NCI-H1092 treated with DMSO at 0.1 percent for 48 hours (cell line): ENCODE measurements at places on chromosomes 5 and 9.

GRCh38 chr5:174897281-174897950 lies 173.0 kb downstream of the MSX2 start:
- DNase-seq: no peak

GRCh38 chr5:146643776-146644175 lies 127.8 kb upstream of the GPR151 start:
- peak; percentile 27 for DNase-seq

DNA sequence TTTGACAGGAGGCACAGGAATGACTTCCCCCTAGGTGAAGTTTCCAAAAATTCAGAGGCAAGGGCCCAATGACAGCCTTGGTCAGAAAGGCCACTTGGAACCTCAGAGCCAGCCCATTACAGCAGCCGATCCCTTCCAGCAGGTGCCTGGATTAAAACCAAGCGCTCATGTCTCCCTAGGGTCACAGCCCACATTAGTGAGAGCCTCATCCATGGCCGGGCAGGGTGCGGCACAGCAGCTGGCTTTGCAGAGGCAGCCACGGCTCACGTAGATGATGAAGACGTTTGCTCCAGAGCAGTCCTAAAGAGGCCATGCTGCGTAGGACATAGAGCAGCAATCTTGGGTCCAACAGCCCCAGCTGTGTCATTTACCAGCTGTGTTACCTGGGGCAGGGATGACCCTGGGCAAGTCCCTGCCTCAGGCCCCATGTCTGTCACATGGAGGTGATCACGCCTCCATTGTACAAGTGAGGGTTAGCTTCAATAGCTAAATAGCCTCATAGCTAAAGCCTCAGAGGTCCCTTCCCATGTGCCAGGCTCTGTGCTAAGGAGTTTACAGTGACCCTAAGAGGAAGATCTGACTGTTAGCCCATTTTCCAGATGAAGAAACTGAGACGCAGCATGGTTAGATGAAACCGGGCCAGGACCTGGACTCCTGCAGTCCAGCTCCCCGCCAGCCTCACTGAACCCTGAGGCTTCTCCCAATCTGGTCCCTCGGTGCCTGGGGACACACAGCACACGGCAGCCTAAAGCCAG lies 39.2 kb downstream of the NEK6 start:
- DNase-seq: no peak

- no peak for DNase-seq
These were observed 483.4 kb upstream of the NUDT12 start for GRCh38 chr5:104045987-104046386.

- DNase-seq: no peak
These were observed 95.8 kb upstream of the LMX1B start for GRCh38 chr9:126517833-126518356.

DNA sequence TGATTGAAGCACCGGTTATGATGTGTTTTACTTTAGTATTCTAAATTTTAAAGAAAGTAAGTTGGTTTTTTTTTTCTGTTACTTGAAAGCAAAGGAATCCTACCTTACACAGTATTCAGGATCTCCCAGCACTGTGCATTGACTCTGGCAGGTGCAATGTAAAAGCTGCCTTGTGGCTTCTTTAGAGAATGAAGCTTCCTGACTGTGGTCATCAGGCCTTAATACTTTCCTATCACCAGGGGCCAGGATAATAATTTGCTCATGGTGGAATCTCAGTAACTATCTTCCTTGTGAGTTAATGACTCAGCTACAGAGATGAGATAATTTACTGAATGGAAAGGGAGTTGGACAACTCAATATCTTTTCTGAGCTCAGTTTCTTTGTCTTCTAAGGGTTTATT lies 435.5 kb upstream of the ZNF608 start:
- no peak for DNase-seq

DNA sequence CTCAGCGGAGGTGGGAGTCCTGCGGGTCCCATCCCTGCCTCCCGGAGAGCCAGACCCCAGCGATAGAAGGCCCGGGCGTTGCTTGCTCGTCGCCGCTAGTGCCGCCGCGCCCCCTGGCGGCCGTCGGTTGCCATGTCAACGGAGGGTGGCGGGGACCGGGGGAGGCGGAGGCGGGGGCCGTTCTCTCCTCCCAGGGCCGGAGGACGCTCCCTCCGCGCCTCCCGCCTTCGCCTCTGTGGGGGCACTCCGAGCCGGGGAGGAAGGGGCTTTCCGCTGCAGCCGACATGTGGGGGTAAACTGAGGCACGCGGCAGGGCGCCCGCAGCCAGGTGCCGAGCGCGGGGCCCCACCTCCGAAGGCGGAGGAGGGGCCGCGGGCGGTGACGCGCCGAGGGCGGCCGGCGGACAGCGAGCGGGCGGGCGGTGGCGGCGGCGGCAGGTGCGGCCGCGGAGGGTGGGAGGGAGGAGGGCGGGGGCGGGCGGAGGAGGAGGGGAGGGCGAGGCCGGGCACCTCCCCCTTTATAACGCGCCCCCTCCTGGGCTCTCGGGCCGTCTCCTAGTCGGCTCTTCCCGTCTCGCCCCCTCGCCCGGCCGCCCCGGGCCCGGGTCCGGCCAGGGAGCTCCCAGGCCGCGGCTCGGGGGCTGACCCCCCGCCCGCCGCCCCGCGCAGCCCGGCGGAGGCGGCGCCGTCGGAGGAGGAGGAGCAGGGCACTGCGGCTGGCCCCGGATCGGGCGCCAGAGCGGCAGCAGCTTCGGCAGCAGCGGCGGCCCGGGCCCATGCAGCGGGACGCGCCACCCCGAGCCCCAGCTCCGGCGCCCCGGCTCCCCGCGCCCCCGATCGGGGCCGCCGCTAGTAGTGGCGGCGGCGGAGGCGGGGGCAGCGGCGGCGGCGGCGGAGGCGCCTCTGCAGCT lies 556 bp upstream of the CDK9 start:
- peak; percentile 83 for DNase-seq

- no peak for DNase-seq
These were observed 64.2 kb upstream of the PCSK5 start for GRCh38 chr9:75826314-75826713.

- no peak for DNase-seq
These were observed 59.1 kb upstream of the C5orf58 start for GRCh38 chr5:170173647-170174046.

- DNase-seq: no peak
These were observed 51.0 kb upstream of the SPINK5 start for GRCh38 chr5:148012801-148013200.

GRCh38 chr9:24961762-24962161 lies 416.1 kb upstream of the IZUMO3 start:
- DNase-seq: no peak

DNA sequence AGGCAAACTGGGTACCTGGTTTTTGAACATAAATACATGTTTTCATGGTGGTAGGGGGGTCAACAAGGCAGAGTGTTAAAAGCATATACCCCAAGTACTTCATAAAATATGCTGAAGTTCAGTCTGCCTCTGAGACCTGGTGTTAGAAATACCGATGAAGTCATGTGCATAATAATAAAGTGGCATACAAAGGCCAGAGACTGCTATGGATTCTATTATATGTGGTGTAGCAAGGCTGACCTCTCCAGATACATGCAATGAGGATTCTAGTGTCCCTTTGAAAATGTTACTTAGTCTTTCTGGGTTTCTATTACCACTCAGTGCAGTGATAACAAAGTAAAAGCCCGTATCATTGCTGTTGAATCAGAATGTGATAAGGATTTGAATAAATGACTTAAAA lies 487.5 kb upstream of the ZNF608 start:
- no peak for DNase-seq

DNA sequence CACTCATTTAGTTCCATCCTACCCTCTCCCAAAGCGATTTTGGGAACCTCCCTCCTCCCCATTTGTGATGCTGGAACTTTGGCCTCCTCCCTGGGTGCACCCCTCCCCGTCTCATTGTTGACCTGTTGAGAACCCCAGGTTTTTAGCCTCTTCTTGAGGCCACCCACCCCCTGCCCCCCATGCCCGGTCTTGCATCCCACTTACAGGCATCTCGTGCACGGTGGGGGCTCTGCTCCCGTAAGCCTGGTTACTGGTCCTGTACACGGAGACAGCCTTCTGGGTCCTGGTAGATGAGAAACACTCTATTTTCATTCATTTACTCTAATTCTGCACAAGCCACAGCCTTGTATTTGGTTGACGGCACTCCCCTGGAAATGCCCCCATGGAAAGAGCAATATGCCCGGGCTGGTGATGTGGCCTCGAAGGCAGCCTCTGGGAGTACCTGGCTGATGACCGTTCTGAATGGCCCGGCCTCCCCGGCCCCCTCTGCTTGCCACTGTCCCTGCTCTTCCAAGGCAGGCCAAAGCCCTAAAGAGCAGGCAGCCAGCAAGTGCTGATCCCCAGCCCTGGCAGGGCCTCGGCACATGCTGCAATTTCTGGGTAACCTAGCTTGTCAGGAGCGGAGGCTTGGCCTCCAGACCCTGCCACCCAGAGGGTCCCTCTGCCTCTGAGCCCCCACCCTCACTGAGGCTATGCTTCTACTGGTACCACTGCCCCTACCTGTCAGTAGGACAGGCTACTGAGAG lies 1.9 kb upstream of the MRPS2 start:
- no peak for DNase-seq

DNA sequence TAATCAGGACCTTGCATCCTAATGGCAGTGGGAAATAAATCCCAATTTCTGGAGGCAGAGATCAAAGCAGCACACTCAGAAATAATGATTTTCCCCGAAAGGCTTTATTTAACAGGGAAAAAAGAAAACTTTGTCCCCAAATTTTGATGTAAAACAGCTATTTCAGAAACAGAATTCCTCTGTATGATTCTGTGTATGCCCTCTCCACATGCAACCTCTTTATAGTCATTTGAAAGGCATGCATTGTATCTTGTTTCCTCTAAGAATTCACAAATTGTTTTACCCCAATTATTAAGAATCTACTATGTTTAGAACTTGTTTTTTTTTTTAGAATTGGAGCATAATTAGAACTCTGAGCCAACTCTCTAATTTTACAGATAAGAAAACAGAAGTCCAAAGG lies 2.7 kb upstream of the PTAR1 start:
- DNase-seq: no peak

- DNase-seq: no peak
These were observed 25.1 kb downstream of the SPACA9 start for GRCh38 chr9:132903574-132904492.

DNA sequence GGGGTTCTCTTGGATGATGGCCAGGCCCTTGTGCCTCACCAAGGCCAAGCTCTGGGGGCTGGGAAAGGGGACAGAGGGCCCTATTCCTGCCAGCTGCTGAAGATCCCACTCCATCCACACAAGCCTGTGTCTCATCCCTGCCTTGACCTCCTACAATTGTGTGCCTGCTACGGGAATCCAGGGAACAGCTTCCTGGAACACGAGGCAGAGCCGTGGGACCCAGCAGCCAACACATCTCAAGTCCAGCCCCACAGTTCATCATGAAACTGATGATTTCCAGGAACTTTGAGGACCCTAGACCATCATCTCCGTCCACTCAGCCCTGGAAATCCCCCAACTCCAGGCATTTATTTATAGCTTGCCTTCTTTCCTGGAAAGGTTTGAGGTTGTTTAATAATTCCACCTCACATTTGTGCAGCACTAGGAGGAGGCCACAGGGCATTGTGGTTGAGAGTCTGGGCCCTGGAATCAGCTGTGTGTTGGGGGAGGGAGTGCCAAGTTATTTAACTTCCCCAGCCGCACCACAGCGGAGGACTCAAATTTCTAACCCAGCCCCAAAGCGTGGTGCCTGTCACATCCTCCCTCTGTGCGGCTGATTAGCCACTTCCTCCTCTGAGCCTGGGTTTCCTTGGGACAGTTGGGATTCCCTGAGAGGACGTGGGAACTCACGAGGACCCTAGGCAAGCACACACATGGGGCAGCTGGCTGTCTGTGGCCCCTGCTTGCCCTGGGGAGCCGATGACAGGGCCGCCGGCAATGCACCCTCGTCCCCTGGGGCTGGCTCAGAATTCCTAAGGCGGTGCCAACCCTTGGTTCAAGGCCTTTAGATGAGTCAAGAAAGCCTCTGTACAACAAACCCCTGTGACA lies 58.2 kb upstream of the GGTA1 start:
- DNase-seq: no peak

DNA sequence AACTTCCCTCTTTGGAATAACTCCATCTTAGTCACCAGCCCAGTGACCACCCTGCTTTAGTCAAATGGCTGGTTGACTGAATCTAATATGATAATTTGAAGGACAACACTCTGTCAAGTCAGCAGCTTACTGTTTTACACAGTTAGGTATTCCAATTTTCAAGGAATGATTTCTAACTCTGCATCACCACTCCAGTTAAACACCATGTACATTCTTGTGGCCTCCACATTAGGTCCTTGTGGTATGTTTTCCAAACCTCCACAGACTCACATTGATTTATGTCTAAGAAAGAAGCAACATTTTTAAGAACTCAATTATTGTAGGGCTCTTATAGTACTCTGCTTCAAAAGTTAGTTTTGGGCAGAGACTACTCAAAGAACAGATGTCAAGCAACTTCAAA lies 110.7 kb downstream of the TLE1 start:
- no peak for DNase-seq

DNA sequence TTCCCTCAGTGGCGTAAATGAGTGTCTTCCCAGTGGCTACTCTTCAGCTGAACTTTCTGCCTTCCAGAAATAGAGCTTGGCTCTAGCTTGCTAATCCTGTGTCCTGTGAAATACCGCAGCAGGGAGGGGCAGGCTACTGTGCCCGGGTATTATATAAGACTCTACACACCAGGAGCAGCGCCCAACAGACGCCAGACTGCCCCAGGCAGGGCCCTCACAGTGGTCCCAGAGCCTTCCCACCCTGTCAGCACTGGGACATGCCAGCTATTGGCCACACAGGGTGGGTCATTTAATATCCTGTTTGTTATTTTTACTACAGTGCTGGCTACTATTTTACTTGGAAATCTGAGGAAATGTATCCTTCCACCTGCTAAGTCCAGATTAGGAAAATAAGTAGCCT lies 121.0 kb downstream of the FEM1C start:
- DNase-seq: no peak

DNA sequence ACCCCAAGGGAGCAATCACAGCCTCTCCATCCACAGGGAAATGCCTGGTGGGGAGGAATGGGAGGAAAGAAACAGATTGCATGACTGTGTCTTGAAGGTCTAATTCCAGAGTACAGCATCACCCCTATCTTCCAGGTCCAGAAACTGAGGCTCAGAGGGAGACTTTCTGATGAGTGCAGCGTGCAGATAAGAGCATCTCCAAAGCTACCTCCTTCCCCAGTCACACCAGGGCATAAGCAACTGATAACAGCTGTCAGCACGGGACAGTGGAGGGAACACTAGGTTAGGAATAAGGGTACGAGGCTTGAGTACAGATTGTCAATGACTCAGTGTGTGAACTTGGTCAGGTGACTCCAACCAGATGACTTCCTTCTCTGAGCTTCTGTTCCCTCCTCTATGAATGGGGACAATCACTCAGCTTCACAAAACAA lies 126.9 kb downstream of the KCNIP1 start:
- no peak for DNase-seq

DNA sequence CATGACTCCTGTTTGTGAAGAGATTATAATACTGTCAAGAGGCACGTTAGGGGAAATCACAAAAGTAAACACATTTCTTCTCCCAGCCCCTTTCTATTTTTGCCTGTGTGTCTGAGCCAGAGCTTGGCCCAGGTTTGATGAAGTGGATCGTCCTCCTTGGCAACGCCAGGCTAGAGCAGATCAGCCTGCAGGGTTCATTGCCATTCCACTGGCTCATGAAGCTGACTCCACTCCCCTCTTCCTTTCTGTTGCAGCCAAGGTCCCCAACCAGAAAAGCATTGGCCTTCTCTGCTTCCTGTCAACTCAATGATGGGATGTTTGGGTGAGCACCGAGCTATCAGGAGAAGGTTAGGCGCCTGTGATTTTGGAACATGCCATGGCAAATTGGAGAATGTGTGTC lies 3.3 kb downstream of the ADRB2 start:
- no peak for DNase-seq
